Astrocyte (in vitro differentiated cells and primary cell): ENCODE measurements at places on chromosomes 12 and 14.
A peak's percentile ranks its signal among the peaks of the same experiment; 100 is the strongest.

DNA sequence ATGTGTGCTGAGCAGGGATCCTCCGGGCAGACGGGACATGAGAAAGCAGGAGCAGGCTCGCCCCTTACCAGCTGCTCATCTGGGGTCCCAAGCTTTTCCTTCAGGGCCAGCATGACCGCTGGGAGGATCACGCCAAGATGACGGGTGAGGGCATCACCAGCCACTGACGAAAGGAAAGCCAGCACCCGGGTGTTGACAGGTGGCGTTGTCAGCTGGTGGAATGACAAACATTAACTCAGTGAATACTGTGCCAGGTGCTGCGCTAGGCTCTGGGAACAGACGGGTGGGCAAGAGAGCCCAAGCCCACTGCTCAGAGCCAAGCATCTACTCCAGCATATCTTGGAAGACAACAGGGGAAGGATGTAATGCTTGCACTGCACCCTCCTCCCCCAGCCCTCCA lies 21.3 kb upstream of the RAB35 start:
- no peak for DNase-seq

GRCh38 chr14:88882236-88882635 lies 57.8 kb downstream of the TTC8 start:
- peak; percentile 53 for DNase-seq

- DNase-seq: no peak
These were observed 28.6 kb downstream of the CCDC91 start for GRCh38 chr12:28218875-28219274.

DNA sequence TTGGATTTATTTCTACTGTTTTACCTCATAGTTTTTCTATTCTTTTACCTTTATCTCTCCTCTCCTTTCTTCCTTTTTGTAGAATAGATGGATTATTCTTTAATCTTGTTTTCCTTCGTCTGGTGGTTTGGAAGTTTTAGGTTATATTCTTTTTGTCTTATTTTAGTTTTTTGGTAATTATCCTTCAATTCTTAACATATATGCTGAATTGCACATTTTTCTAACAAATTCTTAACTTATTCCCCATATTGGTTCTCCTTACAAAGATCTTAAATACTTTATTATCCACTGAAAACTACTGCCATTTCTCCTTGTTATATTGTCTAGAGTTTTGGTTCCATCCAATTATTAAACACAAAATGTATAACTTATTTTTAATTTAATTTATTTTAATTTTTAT lies 42.3 kb downstream of the CATSPERB start:
- no peak for DNase-seq

DNA sequence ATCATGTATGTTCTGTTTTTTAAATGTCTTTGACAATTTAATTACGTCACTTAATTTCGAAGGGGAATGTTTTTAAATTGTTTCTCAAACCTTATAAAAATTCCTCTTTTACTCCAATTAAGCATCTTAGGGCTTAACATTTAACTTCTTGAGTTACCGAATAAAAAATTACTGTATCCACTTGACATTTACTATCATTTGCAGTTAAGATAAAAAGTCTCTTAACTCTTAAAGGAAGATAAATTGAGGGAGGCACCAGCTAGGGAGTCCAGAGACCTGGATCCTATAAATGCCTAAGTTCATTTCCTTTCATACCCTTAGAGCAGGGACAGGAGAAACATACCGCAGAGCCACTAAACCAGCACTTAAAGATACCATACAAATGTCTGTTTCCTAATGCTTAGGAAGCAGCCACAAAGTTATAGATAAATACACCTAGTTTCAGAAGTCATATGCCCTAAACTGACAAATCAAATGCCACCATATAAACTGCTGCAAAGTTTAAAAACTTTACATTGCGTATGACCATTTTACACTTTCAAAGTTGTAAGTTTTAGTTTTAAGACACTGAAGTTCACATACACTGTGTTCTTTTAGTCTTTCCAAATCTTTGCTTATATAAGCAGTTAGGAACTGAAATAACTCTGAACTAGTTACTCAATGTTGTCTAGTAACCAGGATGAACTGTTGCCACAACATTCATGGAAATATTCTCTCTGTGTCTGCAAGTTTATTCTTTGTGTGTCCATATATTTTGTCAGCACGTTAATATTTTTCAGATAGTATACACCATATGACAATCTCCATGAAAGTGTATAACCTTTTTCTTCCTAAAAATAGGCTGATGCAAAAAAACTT lies 71.2 kb downstream of the GALNT4 start:
- DNase-seq: peak; percentile 53

GRCh38 chr14:76673261-76673660 lies 88.0 kb upstream of the VASH1 start:
- DNase-seq: no peak

DNA sequence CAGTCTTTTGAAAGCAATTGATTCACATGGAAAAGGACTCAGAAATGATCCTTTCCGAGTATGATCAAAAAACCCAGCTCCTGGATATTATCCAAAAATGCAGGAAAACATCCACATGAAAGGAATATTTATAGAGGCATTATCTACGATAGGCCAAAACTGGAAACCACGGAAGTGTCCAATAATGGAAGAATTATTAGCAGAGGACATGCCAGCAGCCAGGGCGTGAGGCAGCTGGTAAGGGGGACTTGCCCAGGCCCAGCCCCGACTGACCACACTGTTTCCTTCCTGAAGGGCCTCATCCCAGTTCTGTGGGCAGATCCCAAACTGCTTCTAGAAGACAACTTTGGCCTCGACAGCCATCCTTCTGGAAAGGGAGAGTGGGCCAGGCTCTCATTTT lies 20.5 kb downstream of the ACTN1 start:
- peak; percentile 68 for DNase-seq

- DNase-seq: no peak
These were observed 8.0 kb downstream of the AQP6 start for GRCh38 chr12:49980501-49981349.

DNA sequence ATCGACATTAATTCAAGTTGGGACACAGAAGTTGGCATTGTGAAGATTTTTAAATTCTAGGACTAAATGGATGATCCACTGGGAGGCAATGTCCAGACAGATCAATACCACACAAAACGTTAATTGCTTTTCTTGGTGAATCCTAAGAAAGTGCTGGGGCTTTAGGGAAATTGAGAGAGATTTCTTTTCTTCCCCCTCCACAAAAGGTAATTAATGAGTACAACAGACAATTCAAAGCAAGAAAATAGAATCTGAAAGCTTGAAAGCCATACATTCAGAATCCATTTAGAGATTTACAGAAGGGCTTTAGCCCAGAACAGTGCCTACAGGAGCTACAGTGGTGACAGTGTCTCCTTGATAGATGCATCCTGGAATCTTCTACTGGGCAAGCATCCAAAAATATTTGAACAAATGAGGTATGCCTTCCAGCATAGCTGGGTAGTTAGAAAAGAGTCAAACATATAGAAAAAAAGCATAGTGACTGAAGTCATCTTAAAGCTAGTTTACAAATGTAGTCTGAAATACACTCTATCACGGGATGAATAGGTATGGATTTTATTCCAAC lies 718.1 kb downstream of the DIO2 start:
- no peak for DNase-seq

DNA sequence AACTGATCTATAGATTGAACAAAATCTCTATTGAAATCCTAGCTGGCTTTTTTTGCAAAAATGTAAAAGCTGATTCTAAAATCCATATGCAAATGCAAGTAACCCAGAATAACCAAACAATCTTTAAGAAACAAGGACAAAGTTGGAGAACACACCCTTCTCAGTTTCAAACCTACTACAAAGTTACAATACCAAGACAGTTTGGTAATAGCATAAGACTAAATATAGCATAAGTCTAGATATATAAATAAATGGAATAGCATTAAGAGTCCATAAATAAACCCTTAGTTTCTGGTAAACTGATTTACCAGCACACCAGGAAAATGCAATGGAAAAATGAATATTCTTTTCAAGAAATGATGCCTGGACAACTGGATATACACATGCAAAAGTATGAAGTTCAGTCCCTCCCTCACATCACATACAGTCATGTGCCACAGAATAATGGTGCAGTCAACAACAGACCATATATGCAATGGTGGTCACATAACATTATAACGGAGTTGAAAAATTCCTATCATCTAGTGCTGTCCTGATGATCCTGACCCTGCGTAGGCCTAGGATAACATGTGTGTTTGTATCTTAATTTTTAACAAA lies 94.5 kb upstream of the GRIN2B start:
- DNase-seq: no peak

- no peak for DNase-seq
These were observed 151.6 kb downstream of the TTLL5 start for GRCh38 chr14:75812622-75813021.

DNA sequence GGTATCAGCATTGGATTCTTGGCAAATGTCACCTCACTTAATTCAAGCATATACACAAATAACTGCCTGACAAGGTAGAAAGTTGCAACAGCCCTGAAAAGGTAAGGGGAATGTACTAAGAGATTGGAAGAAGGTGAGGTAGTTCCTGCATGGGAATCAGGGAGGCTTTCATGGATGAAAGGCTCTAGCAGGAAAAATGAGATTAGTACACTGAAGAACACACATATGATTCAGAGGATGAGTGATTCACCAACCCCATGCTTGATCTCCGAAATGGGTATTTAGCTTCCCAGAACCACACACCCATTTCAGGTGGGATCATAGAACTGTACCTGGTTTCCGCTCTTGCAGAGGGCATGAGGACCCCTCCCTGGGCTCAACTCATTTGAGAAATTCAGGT lies 65.8 kb downstream of the PAH start:
- no peak for DNase-seq

DNA sequence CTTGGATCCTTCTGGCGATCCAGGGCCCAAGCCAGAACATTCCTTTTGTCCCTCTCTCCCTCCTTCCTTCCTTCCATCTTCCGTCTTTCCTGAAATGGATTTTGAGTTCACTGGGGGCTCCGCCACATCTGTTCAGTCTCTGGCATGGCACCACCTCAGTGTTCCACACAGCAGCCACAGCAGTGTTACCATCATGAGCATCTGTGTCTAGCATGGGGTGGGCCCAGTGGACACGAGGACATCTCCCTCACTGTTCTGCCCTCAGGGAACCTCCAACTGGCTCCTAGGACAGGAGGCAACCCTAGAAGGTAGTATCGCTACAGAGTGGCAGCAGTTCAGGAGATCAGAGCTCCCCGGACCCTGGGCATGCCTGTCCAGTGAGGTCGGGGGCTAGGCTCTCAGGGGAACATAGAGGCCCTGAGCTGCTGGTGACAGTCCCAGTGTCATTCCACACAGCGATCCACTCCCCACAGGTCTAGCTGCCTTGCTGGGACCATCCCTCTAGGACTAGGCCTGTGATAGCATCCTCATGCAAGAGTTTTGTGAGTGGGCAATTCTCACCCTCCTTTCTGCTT lies 59.0 kb downstream of the GALNT16 start:
- no peak for DNase-seq

DNA sequence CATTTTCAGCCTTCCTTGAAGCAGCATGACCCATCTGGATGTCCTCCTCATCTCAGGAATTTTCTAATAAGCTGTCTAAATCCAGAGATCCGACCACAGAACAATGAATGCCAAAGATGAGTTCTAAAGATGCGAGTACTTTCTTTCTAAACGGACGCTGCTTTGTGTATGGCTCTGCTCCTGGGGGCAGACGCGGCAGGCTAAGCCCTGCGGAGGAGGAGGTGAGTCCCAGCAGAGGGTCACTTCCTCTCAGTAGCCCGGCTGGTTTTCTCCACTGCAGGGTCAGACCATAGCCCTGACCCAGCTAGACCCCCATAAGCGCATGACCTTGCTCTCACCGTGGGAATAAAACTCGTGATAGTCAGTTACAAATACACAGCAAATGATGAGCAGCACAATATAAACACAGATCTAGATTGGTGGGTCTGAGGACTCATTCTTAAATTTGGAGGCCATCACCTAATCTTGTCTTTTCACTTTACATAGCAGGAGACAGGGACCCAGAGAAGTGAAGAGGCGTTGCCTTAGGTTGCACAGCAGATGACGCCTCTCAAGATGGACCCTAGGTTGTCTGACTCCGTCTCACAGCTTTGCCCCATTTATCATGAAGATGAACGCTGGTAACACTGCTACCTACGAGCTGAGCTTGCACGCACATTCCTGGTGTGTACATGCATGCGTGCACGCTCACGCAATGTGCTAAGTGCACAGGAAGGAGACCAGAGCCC lies 16.6 kb downstream of the SSH1 start:
- peak; percentile 71 for DNase-seq

GRCh38 chr12:512933-513332 lies 53.2 kb downstream of the B4GALNT3 start:
- no peak for DNase-seq

DNA sequence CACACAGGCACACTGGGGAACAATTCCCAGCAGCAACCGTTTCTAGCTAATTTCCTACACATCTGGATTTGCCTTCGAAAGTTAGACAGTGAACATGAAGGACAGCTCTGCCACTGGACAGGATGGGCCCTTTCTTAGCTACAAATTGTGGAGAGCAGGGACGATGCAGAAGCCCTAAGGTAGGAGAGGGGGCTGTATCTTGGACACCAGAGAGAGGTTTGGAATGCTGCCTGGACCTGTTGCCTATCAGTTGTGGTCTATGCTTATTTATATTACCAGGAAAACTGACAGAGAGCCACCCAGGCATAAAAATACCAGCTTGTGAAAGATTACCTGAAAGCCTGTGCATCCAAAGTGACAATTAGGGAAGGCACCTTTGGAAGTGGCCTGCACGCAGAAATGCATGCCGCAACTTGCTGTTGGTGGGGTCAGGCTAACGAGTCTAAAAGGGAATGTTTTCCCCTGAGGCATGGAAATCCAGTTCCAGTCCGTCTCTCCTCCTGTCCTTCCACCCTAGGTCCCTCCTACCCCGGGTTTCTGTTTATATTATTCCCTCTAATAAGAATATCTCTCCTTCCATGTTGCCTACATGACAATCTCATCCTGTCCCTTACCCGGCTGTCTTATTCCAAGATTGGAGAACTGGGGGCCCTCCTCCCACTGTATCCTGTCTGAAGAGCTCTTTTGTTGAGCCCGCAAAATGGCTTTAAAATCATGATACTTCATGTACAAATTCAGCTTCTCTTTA lies 60.2 kb downstream of the MDM2 start:
- DNase-seq: no peak
